GM03348 (cell line): ENCODE measurements at places on chromosomes 5 and 9.
A peak's percentile ranks its signal among the peaks of the same experiment; 100 is the strongest.

DNA sequence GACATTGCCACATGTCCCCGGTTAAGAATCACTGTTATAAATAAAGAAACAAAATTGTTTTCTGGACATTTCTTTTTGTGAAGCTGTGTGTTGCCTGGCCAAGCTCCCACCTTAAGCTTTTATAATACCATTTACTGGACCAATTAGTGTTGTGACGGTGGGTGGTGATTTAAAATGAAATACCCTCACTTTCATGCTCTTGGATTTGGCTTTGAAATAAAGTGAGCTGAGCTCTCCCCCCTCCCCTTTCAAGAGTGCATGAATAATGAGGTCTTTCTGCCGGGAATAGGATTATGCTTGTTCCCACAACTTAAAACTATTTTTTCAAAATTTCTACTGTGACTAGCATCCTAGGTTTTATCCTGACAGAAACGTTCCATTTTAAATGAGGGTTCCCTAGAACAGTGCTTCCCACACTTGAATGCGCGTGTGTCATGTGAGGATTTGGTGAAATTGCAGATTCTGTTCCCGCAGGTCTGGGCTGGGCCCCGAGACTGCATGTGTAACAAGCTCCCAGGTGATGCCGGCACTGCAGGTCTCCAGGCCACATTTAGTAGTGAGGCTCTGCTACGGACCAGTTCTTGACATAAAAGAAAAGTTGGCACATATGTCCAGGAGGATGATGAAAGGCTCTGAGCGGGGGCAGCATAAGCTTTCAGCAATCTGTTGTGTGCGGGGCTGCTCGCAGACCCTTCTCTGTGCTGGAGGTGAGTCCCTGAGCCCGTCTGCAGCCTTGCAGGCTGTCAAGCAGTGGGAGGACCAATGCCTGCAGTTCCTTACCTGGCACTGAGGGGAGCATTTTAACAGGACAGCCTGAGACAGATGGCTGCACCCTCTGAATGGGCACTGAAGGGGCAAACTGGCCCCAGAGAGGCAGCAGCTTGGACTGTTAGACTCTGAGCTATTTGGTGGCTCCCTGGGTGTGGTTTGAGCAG lies 24.4 kb downstream of the IQGAP2 start:
- no peak for DNase-seq

DNA sequence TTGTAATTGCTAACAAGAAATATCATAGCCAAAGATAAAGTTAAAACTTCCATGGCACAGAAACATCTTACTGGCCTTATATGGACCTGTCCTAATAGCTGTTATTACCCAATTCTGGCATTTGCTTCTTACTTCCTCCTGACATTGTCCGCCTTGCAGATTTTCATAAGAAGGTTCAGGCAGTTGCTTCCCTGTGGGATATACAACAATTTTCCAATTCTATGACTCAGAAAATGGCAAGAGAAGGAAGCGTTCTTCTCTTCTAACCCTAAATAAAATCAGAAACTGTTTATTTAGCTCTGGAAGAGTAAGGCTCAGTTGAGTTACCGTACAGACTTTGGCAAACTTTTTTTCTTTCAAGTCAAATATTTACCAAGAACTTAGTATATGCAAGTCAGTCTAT lies 1.7 kb downstream of the PRKAA1 start:
- DNase-seq, result peak; percentile 66

DNA sequence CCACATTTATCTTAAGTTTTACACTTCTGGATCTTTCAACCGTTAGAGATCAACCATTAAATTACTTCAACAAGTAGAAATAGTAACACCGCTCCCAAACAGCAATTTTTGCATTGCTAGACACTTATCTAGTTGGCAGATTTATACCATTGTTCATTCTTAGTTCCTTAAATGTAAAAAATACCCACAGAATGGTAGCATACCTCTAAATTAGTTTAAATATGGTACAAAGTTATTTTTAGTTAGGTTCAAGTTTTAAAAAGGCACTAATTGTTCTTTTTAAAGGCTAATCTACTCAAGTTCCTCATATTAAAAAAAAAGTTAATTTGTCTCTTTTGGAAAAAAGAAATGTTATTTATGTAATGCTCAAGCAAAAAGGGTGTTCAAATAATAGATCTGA lies 8.1 kb downstream of the PFDN1 start:
- DNase-seq, result no peak

DNA sequence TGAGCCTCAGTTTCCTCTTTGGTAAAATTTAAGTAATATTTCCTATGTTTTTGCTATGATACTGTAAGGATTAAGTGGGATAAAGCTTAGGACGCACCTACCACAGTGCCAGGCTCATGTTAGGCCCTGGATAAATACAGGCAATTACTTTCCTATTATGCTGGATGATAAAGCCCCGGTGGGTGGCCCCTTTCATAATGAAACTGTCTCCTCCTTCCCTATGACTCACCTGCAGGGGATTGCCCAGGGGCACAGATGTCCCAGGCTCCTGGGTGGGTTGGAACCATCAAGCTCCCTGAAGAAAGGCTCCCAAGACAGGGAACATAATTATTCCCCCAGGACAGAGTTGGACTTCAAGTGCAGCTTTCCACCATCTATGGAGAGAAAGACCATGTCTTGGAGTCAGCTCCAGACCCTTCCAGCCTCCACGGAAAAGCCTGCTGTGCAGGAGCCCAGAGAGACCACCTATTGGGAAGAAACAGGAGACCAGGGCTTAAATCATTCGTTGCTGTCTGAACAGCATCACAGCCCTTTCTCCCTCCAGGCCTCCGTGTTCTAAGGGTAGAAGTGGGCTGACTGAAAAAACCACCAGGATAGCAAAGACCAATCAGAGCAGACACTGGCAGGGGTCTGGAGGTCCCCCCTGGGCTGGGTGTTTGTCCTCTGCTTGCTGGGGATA lies 43.2 kb upstream of the FOXE1 start:
- DNase-seq, result no peak

DNA sequence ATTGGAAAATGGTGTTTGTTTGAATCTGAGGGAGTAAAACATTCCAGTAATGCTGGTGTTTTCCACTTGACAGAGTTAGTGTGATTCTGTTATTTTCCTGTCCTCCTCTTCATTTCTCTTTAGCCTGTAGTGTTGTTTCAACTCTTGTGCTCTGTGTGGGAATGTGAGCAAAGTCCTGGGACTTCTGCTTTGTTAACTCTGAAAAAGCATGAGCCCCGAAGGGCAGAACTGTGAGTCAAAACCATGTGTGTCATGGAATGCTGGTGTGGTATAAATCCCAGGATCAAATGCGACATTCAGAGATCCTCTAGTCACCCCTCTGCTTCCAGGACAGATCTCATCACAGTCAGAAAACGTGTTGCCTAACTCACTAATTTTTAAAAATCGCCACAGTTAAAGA lies 8.9 kb downstream of the F2R start:
- DNase-seq, result no peak

DNA sequence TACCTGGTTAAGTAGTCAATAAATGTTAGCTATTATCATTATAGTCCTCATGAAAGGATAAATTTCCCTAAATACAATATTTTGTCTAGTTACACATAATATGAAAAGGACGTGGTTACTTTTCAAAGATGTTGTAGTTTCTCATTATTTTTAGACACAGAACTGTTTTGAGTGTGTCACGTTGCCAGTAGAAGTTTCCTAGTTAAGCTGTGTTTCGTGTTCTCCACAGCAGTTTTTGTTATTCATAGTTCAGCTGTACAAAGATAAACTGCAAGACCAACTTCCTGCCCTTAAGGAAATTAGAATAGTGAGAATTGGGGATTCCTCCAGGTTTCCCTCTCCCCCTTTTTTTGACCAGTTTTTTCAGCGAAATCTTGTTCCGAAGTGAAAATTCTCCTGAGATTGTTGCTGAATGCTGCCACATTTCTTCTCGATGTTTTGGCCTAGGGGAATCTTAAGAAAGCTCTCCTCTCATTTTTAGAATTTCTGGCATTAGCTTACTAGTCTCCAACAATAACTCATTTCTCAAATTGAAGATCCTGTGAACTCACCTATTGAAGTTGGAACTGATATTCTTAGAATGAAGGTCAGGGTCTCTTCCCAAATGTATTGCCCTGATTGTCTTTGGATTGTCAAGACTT lies 176.1 kb downstream of the PAM start:
- no peak for DNase-seq

DNA sequence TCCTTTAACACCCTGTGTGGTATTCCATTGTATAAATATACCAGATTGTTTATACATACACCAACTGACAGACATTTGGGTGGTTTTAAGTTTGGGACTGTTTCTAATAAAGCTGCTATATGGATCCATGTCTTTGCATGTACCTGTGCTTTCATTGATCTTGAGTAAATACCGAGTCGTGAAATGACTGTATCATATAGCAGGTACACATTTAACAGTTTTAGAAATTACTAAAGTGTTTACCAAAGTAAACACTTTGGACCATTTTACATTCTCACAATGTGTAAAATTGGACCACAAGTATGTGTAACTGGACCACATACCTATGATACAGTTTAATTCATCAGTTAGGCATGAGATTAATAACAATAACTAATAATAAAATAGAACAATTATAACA lies 175.2 kb downstream of the FBXL17 start:
- no peak for DNase-seq

GRCh38 chr9:88567870-88568269 lies 32.9 kb downstream of the NXNL2 start:
- DNase-seq, result no peak
